ENCODE measurements at places on chromosomes 6 and 20.

DNA sequence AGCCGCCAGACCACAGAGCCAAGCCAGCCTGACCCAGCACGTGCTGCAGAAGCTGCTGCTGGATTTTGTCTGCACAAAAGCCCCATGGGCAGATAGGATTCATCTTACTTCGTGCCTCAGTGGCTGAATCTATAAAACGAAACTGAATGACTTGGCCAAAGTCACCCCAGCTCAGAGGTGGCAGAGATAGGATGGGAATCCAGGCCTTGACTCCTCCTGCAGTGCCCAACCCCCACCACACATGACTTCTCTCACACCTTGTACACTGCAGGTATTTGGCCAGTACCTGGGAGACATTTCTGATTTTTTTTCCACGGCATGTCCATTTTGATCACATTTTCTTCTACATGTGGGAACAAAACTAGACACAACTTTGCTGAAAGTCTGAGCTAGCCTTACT is 182.1 kb downstream of the ANKRD60 start:
- DNase-seq: no peak

DNA sequence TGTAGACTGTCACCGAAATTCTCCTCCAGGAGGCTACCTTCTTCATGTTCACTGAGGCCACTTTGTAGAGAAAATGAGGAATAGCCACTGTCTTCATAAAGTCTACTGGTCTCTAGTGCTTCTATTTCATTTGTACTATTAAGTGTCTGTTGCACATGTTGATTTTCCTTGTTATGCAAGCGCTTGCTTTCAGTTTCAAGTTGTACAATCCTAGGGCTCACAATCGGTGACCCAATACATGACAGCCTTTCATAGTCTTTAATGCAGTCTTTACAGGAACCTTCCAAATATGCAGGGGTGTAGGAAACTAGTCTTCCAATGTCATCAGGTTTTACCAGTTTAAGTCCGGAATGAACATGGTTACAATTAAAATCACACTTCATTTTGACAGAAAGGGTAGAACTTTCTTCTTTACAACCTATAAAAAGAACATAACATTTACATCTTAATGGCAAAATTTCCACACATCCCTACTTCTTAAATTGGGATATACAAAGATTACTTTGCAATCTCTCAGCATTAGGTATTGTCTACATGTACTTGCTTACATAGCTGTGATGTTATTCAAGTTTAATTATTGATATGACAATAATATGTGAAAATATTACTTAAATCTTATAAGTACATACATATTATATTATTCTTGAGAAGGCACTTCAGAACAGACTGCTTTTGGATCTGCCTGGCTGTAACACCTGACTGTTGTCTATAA is 7.5 kb downstream of the FBXO5 start:
- no peak for DNase-seq

DNA sequence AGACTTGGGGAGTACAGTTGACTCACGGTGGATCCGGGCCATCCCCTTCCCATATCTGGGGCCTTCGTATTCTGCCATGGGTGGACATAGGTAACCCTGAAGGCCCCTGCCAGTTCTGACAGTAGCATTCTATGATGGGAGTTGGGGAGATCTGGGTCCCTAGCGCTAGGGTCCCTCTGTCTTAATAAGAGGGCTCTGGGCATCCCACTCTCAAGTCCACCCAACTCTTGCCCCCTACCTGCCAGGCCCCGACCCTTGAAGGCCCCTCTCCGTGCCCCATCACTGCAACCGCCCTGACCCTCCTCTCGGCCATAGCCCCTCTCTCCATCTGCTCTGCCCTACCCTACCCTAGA is 6.5 kb upstream of the CAPN11 start:
- no peak for DNase-seq

DNA sequence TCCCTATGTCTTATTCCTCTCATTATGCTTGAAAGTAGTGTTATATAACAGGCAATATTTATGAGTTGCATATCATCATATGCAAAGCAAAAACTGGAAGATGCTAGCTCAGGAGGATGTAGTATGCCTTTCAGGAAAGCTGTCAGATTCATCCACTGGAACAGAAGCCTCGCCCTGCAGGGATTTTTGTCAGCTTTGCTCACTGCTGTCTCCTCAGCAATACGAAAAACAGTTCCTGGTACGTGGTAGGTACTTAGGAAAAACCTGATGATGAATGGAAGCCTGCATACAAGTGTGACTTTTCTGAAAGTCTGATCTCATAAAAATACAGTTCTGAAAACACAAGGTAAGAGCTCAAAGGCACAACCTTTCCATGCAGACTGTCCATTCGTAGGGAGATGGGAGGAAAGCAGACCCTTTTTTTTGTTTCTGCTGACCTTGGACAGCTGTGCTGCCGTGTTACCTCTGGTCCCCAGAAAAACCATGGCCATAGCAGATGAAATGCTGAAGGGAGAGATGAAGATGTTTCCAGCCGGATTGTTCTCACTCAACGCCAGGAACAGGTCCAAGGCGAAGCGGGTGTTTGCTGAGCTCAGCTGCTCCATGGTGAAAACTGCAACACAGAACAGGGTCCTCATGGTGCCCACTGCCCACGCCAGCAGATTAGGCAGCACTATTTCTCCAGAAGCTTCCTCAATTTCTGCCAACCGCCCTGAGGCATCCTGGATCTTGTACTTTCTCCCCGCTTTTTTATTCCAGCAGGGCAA is 1.5 kb downstream of the SERPINB1 start:
- no peak for DNase-seq

DNA sequence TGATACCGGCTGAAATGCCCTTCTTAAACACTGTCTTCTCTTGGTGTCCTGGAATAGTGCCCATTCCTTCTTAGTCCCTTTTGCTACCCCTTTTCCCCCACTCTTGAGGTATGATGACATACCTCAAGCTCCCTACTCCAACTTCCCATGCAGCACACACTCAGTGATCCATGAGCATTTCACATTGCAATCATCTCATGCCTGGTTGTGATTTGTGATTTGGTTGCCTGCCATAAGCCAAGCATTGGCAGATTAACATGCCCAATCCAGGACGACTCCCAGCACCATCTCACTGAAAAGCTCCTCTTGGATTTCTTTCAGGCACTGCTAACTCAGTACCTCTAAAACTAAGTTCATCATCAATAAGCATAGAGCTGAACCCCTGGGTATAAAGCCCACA is 14.7 kb upstream of the PTPRA start:
- DNase-seq: no peak

GRCh38 chr6:394641-395289 is 3.2 kb downstream of the IRF4 start:
- no peak for DNase-seq

GRCh38 chr6:126110512-126111270 is 124.4 kb downstream of the TRMT11 start:
- DNase-seq: no peak

GRCh38 chr6:47351621-47352020 is 41.9 kb upstream of the TNFRSF21 start:
- DNase-seq: no peak

- no peak for DNase-seq
These were observed 28.9 kb upstream of the SLC35D3 start for GRCh38 chr6:136893187-136893586.

GRCh38 chr6:112016320-112016719 is 37.6 kb upstream of the CCN6 start:
- DNase-seq: peak; percentile 59

- no peak for DNase-seq
These were observed 23.7 kb upstream of the TSHZ2 start for GRCh38 chr20:52948491-52948890.

- DNase-seq: no peak
These were observed 13.5 kb upstream of the TRAM2 start for GRCh38 chr6:52590152-52590891.

DNA sequence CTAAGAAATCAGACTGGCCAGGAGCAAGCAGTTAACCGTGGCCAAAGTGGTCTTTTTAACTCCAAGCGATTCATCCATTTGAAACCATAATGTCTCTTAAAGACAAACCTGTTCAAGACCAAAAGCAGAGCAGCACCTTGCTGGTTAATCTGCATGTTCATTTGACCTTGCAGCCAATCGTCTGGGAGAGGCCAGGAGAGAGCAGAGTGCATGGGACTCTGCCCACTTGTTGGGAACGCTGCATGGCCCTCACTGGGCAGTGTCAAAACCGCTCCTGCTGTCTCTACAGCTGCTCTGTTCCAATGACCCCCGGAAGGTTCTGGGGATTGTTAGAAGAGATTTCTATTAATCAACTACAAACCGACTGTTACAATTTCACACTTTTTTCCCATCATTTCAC is 79.6 kb downstream of the OLIG3 start:
- DNase-seq: no peak

- no peak for DNase-seq
These were observed 26.1 kb upstream of the FANCE start for GRCh38 chr6:35426074-35426473.

DNA sequence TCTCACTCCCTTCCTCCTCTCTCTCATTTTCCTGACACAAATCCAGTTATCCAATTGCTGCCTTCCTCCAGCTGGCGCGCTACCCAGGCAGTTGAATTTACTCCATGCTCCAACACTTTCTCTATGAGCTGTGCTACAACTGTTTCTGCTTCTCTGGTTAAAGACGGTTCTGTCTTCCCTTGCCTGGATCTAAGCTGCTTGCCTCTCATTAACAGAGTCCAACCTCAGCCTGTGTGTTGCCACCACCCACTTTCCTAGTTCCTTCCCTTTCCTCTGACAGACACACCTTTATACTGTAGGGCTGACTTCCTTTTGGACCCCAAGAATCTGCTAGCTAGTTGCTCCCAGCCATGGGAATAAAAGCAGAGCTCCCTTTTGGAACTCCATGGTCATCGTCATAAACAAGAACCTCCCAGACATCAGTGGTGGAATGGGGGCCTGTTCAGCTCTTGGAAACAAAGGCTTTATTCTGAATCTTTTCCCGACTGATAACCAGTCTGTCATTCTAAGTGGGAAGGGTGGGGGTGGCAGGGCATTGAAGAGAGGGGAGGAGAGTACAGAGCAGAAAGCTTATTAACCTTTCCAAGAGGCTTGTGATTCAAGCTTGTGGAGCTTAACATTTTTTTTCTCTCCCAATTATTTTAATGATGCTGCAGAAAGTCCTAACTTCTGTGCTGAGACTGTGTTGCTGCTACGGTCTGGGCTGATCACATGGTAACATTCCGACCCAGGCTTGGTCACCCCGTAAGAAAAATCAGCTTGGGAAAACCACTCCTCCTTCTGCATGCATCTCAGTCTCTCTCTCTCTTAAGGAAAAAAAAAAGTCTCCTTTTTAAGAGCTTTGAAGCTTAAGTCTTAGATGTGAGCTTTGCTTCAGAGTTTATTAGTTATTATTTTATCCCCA is 31.3 kb upstream of the BMP2 start:
- no peak for DNase-seq

DNA sequence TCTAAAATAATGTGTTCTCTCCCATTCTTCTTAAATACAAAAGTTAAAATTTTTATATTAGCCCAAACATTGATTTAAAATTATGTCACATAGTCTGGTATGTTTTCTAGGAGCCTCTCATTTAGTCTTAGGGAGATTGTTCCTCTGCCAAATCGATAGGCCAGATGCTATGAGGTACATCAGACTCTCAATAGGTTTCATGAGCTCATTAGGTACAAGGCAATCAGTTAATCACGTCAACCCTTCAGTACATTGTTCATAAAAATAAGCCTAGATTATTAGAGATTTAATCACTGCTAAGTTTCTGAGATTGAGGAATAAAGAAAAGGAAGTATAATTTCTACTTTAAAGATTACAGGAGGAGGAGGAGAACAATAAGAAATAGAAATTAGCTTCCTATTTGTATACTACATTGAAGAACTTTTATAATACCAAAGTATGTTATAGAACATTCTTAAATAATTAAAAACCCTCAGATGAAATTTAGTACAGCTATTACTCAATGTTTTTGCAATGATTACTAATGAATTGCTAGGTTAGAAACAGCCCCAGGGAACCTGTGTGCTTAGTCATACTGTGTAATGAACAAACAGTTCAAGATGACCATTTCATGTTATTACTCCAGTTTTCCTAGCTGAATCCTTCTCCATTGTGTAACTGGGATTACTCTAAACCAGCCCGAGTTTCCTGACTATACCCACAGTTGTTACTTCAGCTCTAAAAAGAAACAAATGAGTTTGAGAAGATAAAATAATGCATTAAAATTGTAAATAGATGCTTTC is 117.0 kb downstream of the BMP5 start:
- peak; percentile 87 for DNase-seq

- no peak for DNase-seq
These were observed 199.8 kb upstream of the CDH4 start for GRCh38 chr20:61052195-61052750.

DNA sequence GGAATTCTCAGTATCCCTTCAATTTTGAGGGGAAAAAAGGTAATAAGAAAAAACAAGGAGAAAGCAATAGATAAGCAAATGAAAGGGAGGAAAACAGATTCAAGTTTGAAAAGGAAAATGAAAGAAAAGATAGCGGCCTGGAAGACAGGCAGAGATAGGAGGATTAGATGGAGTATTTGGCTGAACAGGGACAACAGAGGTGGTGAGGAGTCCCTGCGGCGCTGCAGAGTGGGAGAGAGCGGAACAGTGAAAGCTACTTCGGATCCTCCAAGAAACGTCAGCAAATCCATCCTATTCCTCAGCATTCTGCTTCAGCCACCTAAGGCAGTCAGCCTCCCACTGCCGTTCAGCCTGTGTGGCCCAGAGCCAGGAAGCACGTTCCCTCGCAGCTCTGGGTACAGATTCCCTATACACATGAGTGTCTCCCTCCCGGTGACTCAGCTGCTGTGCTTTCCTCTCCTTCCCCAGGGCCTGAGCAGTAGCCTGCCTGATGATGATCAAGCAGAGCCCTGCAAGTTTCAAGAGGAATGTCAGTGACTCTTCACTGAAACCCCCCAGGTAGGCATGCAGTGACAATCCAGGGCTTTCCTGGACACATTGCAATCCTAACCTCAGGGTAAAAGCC is 43.4 kb upstream of the CDYL start:
- DNase-seq: peak; percentile 60

DNA sequence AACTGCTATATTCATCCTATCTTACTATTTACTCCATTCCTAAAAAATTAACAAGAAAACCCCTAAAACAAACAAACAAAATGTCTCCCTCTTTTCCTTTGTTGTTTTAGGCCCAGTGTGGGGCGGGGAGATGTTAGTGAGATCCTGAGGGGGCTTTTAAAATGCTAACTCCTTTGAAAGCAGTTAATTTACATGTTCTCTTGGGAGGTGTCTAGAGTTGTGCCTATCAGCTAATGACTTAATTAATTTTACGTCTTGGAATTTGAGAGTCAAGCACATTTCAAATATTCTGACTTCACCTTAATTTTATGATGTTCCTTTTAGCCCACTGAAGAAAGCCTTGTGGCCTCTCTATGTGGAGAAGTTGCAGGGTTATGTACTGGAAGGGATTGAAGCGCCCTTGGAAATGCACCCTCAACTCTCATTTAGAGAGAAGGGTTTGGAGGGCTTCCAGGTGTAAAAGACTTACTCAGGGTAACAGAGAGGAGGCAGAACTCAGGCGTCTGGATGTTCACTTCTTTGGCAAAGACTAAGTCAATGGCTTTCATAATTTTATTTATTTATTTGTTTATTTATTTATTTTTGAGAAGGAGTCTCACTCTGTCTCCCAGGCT is 4.9 kb downstream of the SASH1 start:
- DNase-seq: no peak

DNA sequence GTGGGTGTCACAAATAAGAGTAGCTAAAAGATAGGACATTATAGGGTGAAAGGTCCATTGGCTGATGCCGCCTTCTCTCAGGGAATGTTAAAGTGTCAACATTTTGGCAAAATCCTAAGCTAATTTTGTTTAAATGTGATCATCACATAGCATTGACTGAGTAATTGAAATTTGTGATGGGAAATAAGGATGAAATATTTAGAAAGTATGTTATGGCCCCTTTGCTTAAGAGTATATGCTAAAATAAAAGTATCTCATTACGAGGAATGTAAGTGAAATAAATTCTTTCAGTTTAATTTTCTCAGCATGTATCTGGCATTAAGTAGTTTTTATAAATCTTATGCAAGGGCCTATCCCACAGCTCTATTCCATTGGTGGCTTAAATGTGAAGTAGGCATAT is 229.2 kb downstream of the PRL start:
- DNase-seq: no peak

All from AG09309 (cell line).